Stimulated activated CD4-positive, alpha-beta T cell treated with anti-CD3 and anti-CD28 coated beads, Interleukin-2, amount 100 ng/mL, for 48 hours (primary cell): ENCODE measurements at places on chromosomes 7 and 10.

- no peak for DNase-seq
Observed at GRCh38 chr7:134649226-134649775, 2.6 kb downstream of the BPGM start.

GRCh38 chr10:119947300-119947699 is 54.8 kb downstream of the SEC23IP start:
- no peak for DNase-seq

- no peak for DNase-seq
Observed at GRCh38 chr10:131006458-131007256, 304.9 kb downstream of the TCERG1L start.

DNA sequence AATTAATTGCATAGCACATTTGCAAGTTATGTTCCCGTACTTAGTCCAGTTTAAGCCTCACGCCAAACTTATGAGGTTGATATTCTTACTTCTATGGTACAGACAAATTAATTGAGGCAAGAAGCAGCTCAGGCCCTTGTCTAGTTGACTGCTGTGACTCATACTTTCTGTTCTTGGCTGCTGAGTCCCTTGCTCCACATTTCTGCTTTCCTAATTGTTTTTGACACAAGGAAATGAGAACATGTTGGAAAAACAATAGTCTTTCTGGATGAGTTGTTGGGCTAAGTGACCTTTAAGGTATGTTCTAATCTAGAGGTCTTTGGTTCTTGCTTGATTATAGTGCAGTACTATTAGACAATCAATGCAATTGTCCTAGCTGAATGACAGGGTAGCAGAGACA is 331.8 kb downstream of the NRG3 start:
- no peak for DNase-seq

- no peak for DNase-seq
Observed at GRCh38 chr10:54203401-54203800, 597.6 kb downstream of the PCDH15 start.
